ENCODE measurements at places on chromosomes 4 and X.

GRCh38 chr4:138182838-138183426 is 59.2 kb downstream of the SLC7A11 start:
- DNase-seq, result peak; percentile 47

GRCh38 chrX:94401426-94401825 is 727.4 kb downstream of the FAM133A start:
- no peak for DNase-seq

DNA sequence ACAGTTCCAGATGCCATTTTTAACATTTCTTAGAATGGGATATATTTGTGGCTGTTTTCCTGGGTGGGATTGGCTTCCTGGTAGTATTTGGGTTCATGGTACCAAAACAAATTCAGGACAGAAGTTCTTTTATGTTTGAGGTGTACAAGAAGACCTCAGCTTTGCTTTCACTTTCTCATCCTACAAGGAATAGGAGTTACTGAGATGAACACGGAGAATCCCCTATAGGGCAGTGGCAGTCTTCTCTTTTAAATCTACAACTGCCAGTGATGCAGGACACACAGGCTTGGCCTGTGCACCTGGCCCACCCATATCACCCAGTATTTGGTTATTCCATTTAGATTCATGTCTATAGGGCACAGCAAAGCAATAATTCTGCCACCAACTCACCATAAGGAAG is 35.2 kb downstream of the SLC10A7 start:
- no peak for DNase-seq

GRCh38 chr4:21469438-21470300 is 478.9 kb downstream of the KCNIP4 start:
- DNase-seq, result peak; percentile 39

GRCh38 chr4:19010761-19011160 is 989.2 kb upstream of the LCORL start:
- no peak for DNase-seq

GRCh38 chrX:23952984-23953907 is 45.4 kb downstream of the CXorf58 start:
- DNase-seq, result no peak

- DNase-seq, result peak; percentile 43
Measured at GRCh38 chrX:70042399-70043371, 7.1 kb downstream of the AWAT2 start.

GRCh38 chrX:49291615-49292337 is 11.7 kb upstream of the GAGE10 start:
- peak; percentile 46 for DNase-seq

DNA sequence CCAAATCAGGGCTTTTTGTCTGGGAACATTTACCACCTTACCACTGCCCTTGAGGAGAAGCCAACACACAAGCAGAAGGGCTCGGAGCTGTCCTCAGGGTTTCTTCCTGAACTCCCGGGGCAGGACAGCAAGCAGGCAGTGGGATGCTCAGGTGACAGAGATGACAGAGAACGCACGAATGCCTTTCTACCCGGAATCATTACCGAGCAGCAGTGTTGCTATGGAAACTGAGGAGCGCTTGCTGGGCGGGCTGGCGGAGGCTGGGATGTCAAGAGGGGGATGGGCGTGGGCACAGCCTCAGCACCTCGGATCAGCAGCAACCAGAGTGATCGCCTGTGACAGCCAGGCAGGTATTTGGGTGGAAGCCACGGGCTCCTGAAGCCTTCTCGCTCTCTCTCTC is 17.8 kb downstream of the SSR4 start:
- DNase-seq, result no peak

DNA sequence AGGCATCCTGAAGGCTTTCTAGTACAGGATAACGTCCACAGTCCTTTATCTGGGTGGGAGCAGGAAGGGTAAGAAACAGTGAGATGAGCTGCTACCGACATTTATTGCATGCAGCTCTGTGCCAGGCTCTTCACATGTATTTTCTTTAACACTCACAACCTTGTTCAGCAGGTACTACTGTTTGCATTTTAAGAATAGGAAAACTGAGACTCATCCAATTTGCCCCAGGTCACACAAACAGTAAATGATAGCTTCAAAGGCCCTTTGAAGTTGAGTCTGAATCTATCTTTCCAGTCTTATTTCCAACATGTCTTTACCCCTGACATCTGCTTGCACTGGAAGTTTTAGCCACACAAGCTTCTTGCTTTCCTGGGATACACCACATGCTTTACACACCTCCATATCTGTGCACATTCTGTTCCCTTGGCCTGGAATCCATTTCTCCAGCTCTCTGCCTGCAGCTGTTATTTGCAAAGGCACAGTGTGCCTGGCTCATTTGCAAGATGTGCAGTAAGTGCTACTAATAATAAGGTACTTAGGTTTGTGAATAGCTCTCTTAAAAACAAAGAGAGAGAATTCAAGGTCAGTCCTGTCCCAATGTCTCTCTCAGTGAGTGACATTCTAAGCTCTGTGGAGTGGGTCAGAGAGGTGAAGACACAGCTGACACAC is 61.2 kb downstream of the METTL14 start:
- DNase-seq, result no peak

GRCh38 chrX:101740642-101741041 is 81.0 kb upstream of the ARMCX2 start:
- DNase-seq, result no peak

DNA sequence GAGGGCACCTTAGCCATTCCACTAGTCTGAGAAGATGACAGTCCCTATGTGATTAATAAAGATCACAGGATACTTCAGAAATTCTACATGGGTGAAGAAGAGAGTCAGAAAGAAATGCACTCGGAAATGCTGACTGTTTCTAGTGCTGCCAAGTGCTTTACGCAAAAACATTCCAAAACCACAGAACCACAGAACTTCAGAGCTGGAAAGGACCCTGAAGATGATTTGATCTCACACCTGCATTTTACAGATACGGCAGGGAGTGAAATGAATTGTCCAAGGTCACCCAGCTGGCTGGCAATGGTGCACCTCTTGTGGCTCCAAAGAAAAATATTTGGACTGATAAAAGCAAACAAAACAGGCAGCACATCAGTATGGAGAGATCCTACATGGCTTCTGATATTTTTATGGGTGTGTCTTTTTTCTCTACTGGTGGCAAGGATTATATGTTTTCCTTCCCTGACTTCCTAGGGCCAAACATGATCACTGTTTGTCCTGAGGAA is 115.9 kb downstream of the MAML3 start:
- peak; percentile 80 for DNase-seq

GRCh38 chr4:128451270-128451905 is 163.8 kb upstream of the PGRMC2 start:
- DNase-seq, result no peak

GRCh38 chr4:75497133-75497532 is 17.1 kb downstream of the RCHY1 start:
- peak; percentile 37 for DNase-seq

DNA sequence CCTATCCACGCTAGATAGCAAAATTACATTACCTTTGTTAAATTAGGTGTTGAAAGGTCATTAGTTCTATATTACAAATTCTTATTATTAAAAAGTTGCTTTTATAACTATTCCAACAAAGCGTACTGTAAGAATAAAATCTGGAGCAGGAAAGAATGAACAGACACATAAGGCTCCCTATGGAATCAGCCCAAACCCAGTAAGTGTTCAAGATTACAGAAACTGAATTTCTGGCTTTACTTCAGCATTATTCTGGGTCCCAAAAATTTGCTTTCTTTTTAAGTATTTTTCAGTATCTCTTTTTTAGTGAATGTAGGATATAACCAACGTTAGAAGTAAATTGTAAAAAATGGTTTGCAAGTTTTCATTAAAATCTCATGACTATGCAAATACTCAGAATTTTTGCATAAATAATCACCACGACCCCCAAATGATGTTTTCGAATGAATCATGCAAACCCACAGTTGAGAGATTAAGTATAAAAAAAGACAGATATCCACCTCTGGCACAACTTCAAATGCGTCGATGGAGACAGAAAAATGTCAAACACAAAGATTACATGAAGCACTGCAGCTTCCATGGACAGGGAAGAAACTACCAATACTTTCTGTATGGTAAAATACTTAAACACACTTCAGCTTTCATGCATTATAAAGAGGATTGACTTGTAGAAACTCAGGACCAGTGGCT is 238.5 kb downstream of the RASL11B start:
- DNase-seq, result peak; percentile 44

GRCh38 chr4:122798101-122798500 is 28.5 kb upstream of the FGF2 start:
- peak; percentile 83 for DNase-seq

- DNase-seq, result no peak
Measured at GRCh38 chr4:25809996-25810395, 52.8 kb downstream of the SEL1L3 start.

Data from HT1080 (cell line).